ENCODE measurements at places on chromosomes 3 and 15.

DNA sequence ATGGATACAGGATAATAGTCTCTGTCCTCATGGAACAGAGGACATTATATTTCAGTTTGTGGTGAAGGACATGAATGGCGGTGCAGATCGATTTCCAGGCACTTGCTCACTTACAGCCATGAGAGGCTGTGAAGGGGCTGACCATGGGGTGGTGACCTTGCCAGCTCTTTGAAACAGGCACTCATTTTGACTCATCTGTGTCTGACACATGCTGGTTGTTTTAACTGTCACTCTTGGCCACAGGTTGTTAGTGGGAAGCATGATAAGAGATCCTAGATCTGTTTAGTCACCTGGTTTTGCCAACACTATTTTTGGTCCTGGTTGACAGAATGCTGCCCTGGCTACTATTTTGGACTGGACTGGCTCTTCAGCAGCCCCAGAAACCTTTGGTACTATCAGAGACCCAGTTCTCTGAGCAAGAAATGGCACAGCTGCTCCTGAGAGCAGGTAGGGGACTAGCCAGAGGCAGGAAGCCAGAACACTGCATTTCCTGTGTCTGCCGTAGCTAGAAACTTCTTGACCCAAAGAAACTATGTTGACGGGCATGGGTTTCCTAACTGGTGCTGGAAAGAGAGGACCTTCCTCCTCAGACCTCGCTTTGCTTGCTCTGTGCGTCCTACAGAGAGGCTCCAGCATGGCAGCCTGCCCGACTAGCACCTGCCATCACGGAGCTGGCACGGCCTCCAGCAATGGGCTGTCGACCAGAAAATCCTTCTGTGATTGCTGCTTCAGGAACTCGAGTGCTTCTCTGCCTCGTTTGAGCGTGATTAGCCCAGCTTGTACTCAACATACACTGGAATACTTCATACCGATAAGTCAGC is 6.3 kb downstream of the PXYLP1 start:
- DNase-seq: no peak

DNA sequence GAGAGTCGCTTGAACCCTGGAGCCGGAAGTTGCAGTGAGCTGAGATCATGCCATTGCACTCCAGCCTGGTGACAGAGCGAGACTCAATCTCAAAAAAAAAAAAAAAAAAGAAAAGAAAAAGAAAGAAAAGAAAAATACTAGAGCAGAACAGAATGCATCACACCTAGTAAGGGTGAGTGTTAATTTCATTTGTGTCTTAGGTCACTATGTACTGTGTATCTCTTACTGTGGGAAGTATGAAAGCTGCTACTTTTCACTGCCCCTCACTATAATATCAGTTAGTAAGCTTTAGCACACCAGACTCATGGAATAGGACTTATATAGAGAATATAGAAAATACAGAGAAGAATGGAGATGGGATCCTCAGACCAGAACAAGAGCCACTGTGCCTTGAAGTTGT is 45.9 kb upstream of the RASA2 start:
- no peak for DNase-seq

DNA sequence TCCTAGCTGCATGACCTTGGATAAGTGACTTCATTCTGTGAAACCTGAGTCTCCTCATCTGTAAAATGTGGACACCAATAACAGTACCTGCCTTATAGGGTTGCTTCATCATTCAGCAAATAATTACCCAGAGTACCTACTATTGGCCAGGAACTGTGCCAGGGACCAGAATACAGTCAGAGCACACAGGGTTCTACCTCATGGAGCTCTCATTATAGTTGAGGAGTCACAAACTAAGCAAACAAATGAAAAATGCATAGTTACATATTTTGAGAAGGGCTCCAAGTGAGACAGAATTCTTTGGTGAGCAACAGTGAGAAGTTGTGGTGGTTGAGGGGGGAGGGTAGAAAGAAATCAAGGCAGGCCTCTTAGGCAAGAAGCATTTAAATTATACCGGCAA is 308.6 kb upstream of the WNT5A start:
- no peak for DNase-seq

GRCh38 chr3:190018460-190018859 is 102.2 kb downstream of the P3H2 start:
- no peak for DNase-seq

DNA sequence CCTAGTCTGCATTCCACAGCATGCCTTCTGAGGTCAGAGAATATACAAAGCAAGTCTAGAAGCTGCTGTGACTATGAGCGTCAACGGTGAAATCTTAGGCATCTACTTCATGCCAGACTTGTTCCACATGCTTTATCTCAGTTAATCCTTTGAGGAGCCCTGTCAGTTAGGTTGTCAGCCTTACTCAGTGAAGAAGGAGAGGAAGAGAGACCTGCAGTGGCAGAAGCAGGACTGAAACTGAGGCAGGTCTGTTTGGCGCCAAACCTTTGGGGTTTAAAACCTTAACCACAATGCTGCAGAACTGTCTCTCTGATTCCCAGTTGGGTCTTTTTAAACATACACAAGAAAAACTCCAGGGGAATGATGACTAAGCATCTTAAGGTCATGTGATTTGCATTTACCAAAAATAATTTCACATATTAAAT is 139.0 kb upstream of the LIPC start:
- no peak for DNase-seq

GRCh38 chr3:158711886-158712285 is 20.4 kb downstream of the RARRES1 start:
- DNase-seq: no peak

DNA sequence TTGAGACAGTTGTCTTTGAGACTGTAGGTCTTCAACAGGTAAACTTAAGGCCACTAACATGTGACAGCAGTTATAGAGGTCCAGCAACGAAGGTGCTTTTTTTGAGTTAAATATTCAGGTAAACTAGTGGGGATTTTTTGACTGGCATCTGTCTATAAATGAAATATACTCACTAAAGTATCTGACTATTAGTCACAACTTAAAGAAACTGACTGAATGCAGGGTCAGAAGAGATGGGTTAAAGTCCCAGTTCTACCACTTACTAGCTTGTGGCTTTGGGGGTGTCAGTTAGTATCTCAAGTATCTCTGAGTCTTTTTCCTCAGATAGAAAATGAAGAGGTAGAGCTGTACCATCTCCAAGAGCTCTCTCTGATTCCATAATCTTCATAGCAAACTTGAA is 18.0 kb downstream of the MIX23 start:
- DNase-seq: no peak

GRCh38 chr3:195366200-195366925 is 76.5 kb downstream of the ACAP2 start:
- DNase-seq: no peak

- no peak for DNase-seq
Measured at GRCh38 chr15:62887113-62887570, 155.4 kb upstream of the TPM1 start.

GRCh38 chr15:91291673-91292072 is 191.6 kb downstream of the SV2B start:
- DNase-seq: no peak

- DNase-seq: no peak
Measured at GRCh38 chr3:146590521-146590920, 14.6 kb downstream of the PLSCR5 start.

GRCh38 chr15:23532024-23532423 is 33.5 kb upstream of the MKRN3 start:
- no peak for DNase-seq

DNA sequence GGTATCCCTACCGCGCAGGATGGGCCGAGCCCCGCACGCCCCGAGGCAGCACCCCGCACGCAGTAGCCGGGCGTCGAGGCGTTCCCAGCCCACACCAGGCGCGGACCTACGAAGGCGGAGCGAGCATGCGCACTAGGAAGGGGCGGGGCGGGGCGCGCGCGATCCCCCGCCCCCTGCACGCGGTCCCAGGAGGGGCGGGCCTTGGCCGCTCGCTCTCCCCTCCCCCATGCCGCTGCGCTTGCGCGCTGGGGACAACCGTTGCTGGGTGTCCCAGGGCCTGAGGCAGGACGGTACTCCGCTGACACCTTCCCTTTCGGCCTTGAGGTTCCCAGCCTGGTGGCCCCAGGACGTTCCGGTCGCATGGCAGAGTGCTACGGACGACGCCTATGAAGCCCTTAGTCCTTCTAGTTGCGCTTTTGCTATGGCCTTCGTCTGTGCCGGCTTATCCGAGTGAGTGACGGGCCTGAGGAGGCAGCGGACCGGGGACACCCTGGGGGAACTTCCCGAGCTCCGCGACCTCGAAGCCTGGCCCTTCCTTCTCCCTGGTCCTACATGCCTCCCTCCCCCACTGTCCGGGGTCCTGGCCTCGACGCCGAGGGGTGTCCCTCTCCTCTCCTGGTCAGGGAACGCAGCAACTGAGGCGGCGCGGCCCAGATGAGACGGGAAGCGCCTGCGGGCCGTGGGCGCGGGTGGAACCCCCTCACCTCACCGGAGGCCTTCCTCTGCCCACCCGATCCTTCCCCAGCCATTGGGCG is at the start of gene SPESP1:
SPESP1 (plus strand) TSS at position 258 of the 755 bp plus-strand sequence; CDS start at position 387, 129 bp downstream.
- DNase-seq: no peak

- no peak for DNase-seq
Measured at GRCh38 chr3:138188013-138188730, 1.1 kb downstream of the ARMC8 start.

DNA sequence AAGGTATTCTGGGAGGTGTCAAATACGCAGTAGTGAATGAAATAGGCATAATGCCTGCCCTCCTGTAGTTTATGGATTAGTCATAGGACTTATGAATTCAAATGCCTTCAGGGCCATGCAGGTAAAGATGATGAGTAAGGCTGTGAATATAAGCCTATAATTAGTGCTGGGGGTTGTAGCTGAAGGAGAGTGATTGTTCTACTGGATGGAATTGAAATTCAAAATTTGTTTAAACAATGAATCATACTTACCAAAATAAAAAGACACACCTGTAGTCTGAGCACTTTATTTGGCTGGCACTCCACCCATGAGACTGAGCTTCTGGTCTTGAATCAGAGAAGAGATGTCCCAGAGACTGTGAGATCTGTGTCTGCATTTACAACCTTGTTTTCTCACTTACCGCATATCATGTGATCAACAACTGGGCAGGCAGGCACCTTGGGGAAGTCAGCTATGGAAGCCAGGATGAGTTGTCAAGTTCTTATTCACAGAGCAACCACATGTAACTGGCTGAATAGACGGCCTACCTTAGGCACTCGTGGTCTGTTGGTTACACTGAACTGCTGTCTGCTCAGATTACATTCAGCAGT is 291.8 kb downstream of the NAALADL2 start:
- peak; percentile 91 for DNase-seq

- DNase-seq: no peak
Measured at GRCh38 chr15:91289324-91289723, 189.3 kb downstream of the SV2B start.

GRCh38 chr3:52253314-52254304 is 8.1 kb downstream of the PPM1M start:
- no peak for DNase-seq

GRCh38 chr15:85306946-85307686 is 73.3 kb upstream of the AKAP13 start:
- DNase-seq: no peak

DNA sequence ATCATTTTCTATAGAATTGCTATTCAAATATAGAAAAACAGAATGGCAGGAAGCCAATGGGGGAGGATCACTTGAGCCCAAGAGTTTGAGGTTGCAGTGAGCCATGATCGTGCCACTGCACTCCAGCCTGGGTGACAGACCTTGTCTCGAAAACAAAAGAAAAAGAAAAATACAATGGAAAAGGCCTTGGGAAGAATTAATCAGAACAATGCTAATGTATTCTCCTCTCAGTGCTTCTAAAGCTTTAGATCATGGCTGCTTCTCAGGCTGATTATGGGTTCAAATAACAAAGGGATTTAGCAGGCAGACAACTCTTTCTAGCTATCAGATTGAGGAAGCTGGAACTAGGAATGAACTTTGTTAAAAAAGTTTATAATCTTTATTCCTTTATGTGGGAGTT is 115.8 kb downstream of the PDCD6IP start:
- no peak for DNase-seq

GRCh38 chr15:79193103-79193502 is 89.4 kb upstream of the ANKRD34C start:
- peak; percentile 43 for DNase-seq

- no peak for DNase-seq
Measured at GRCh38 chr3:4416427-4416945, 50.6 kb downstream of the SUMF1 start.

DNA sequence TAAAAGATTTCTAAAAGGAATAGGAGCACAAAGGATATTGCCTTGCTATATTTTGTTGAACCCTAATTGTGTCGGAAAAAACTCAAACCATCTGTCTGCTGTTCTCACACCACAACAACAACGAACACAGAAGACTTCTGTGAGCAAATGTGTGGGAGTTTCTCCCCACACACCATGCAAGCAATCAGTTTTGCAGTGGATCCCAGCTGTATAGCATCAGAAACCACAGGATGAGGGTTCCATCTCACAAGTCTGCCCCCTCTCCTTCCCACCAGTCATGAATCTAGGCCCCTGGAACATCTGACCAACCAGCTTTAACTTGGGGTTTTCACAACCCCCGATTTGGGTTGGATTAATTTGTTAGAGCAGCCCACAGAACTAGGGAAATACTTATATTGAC is 91.3 kb upstream of the SLC4A7 start:
- DNase-seq: no peak

- no peak for DNase-seq
Measured at GRCh38 chr15:90340345-90340744, 11.7 kb upstream of the ZNF774 start.

DNA sequence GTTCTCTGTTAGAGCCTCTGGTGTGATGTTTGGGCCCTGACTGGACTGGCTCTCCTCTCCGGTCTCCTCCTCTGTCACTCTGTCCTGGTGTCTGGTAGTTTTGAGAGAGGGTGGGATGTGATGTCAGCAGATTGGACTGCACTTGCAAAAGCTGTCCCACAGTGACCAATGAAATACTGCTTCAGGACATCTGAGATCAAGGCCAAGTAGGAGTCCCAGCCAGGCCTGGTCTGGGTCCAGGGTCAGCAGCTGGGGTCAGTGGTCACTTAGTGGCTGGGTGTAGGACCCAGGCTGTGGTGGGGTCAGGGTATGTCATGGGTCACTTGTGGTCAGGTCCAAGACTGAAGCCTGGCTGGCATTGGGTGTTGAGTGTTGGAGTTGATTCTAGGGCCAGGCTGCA is 20.9 kb downstream of the ALDH1L1 start:
- no peak for DNase-seq

DNA sequence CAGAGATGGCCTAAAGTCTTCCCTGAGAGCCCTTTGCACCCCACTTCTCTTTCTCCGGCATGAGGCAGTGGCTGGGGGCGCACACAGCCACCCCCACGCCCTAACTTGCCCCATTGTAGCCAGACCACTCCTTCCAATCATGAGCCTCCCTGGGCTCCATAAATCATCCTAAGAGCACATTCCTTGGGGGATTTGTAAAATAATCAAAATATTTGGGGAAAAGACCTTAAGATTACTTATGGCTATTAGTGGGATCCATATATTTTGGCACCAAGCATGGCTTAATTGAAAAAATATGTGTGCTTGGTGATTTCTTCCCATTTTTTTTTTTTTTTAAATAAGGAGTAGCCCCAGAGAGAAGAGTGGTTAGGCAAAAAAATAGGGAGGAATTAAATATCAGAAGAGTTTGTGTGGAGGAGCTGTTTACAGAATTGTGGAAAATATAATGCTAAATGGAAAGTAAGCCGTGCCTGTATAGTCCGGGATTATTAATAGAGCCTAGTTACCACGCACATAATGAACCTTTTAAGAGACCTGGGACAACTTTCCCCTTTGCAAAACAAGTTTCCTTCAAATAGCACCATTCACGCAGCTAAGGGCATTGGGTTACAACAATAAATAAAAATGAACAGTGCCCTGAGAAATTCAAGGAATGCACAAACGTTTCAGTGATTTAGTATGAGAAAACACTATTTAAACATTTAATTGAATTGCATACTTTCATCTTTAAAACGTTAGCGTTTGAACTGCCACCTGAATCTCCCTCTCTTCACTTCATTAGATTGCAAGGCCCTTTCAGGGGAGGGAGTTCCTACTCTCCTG is 46.1 kb downstream of the SMAD6 start:
- DNase-seq: no peak
